Amygdala (tissue), 56 donors: ENCODE measurements at places on chromosomes 12 and 14.

DNA sequence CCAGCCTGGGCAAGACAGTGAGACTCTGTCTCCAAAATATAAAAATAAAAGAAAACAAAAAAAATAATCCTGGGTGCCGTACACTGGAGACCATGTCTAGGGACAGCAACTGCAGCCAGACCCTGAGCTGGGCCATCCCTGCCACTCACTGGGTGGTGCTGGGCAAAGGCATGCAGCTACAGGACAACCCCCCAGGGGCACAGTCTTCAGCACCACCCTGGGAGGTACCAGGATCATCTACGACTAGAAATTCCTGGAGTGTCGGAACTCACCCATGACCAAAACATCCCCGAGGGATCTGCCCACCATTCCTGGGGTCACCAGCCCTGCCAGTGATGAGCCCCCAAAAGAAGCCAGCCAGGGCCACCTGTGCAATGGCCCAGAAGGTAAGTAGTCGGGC is 35.7 kb upstream of the SUPT16H start:
- DNase-seq, result no peak

- DNase-seq, result no peak
Measured at GRCh38 chr14:57293866-57294837, 25.4 kb downstream of the AP5M1 start.

GRCh38 chr14:94473666-94474410 is 2.2 kb downstream of the SERPINA9 start:
- DNase-seq, result no peak

DNA sequence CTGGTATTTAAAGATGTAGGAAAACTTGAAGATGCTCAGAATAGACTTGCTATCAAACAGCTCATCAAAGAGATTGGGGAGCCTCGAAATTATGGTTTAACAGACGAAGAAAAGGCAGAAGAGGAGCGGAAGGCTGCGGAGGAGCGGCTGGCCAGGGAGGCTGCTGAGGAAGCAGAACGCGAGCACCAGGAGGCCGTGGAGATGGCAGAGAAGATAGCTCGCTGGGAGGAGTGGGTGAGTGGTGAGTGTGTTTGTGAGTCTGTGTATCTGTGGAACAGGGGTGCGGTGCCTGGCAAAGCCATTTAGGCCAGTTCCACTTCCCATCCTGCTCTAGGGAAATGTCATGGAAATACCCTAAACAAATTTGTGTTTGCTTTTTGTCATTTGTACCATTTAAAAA is 19.2 kb upstream of the PAPOLA start:
- DNase-seq, result no peak

GRCh38 chr12:62361048-62361447 is 100.8 kb downstream of the USP15 start:
- no peak for DNase-seq
